Eye (tissue), 1 donor: ENCODE measurements at places on chromosomes 5 and 9.

- DNase-seq = no peak
These were observed 224.0 kb downstream of the GAS1 start for GRCh38 chr9:86723346-86723745.

DNA sequence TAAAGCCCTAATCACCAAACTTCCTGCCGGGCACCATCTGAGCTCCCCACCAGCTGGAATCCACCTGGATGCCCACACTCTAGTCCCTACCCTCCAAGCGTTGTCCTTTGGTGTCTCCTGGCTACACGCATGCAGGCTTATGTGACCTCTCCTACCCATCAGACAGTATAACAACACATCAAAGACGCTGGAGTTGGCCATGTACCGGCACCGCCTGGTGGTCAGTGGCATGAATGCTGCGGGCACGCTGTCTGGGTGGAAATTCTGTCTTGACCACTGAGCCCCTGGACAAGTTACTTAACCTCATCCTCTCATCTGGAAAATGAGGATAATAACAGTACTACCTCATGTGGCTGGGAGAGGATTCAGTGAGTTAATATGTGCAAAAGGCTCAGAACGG, 23.4 kb upstream of the CORO2A start:
- DNase-seq = peak; percentile 53

DNA sequence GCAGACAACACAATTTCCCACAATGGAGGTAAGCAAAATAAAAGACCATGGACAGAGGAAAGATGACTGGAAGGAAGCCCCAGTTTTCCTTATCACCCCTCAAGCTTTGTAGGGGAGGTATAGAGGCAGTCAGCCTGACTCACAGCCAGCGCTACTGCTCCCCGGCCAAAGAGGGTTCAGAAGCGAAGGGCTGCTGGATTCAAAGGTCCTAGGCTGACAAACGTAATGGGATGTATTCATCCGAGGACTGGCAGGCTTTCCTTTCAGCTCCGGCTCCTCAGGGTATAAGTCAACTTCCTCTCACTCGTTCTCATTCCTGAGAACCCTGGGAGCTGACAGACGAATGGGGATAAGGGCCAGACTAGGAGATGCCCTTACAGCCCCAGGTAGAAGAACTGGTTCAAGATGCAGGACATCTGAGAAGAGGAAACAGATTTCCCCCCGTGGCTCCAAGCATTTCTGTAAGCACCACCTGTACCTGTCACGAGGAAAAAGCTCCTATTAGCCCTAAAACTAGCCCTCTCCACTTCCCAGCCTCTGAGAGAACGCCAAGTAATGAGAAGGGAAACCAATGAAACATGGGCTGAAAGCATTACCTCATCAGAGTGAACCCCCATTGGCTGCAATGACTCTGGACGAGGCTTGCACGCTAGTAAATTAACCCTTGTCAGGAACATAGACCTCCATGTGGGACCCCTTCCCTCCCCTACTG, 22.1 kb upstream of the FAM13B start:
- peak; percentile 42 for DNase-seq

DNA sequence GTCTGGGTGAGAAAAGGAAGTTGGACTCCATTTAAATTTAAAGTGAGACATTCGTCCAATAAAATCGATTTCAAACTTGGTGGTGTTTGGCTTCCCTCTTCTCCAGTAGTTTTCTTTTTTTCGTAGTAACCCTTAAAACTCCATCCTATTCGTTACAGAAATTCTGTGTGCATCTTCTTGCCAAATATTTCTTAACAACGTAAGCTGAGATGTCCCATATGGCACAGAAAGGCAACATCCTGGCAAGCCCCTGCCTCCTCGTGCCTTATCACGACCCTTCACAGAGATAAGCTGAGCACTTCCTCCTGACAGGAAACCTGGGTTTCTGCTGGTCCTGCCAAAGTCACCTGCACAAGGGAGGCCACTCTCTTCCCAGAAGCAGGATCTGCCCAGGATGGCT, 11.8 kb upstream of the ADAMTS2 start:
- DNase-seq = no peak

DNA sequence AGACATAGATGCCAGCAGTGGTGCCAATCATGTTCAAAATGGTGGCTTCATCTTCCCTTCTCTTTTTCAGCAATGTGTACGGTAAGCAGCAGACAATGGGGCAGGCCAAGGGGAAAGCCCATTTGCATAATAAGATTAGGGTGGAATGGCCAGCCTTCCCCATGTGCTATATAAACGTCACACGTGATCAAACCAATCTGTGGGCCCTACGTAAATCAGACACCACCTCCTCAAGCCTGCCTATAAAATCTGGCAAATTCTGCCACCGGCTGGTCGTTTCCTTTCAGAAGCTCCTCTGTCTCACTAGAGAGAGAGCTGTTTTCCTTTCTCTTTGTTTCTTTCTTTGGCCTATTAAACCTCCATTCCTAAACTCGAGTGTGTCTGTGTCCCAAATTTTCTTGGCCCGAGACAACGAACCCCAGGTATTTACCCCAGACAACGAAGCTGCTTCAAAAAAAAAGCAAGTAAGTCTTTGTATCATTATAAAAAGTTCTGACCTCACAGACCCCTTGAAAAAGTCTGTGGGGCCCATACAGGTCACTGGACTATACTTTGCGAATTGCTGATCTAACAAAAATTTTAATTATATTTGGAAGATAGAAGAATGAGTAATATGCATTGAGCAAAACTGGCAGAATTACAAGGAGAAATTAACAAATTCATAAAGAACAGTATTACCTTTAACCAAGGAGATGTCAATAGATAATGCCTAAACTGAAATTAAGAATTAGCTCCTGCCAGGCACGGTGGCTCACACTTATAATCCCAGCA, 15.2 kb downstream of the ZBTB5 start:
- peak; percentile 69 for DNase-seq

GRCh38 chr5:142108432-142109330, at the start of gene NDFIP1:
Gene NDFIP1, plus strand, starts transcription at chr5:142108779. Its CDS starts 196 bp downstream, at chr5:142108975.
- peak; percentile 93 for DNase-seq

- DNase-seq = no peak
These were observed 602.6 kb downstream of the MTRR start for GRCh38 chr5:8471581-8471980.

- no peak for DNase-seq
These were observed 1.3 kb upstream of the SLC44A1 start for GRCh38 chr9:105243015-105243686.

DNA sequence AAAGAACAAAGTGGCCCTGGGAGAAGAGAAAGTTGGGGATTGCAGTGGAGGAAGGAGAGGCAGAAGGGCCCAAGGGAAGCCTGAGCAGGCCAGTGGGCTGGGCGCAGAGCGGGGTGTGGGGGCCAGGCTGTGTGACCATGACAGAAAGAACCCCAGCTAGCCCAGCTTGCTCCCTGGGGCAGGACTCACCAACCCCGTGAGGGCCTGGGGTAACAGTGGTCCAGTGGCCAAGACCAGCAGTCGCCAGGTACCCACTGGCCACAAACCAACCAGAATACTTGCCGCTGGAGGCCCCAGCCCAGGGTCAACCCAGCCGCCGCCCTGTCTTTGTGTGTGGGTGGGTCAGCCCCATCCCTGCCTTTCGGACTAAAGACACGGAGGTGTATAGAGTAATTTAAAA, 146.5 kb downstream of the CACNA1B start:
- no peak for DNase-seq
